Uterine smooth muscle cell (primary cell): ENCODE measurements at places on chromosomes 13 and 19. TPM values are rescaled to one million over a fixed set of nuclear protein-coding genes. Genes with fewer than 3 reads are reported as not detected.

DZIP1 gene
- 42.2 and 55.2 TPM in 2 replicates for total RNA-seq

ZNF844 gene
- total RNA-seq: 6.3 and 13.2 TPM in 2 replicates

OLFM2 gene
- total RNA-seq: 0.11 and 1.4 TPM in 2 replicates

CCDC106 gene
- 2.5 and 8.5 TPM in 2 replicates for total RNA-seq

FFAR2 gene
- total RNA-seq: not detected in 2 replicates

ZNF726 gene
- 2.9 and 5.5 TPM in 2 replicates for total RNA-seq

GPR42 gene
- total RNA-seq: not detected in 2 replicates

LENG9 gene
- total RNA-seq: 8.2 and 13.2 TPM in 2 replicates

DNMT1 gene
- total RNA-seq: 38.0 and 90.2 TPM in 2 replicates

NXNL1 gene
- total RNA-seq: not detected in 2 replicates

ARL11 gene
- total RNA-seq: not detected in 2 replicates

RAB3A gene
- 0.89 and 1.5 TPM in 2 replicates for total RNA-seq

KIRREL2 gene
- total RNA-seq: not detected in 2 replicates

PRR22 gene
- total RNA-seq: 0.22 and 0.37 TPM in 2 replicates

ACER1 gene
- not detected in 2 replicates for total RNA-seq

FAM124A gene
- 1.5 and 2.2 TPM in 2 replicates for total RNA-seq

SIGLEC8 gene
- not detected in 2 replicates for total RNA-seq

CEACAM4 gene
- total RNA-seq: not detected in 2 replicates

TLE2 gene
- 0.33 and 1.7 TPM in 2 replicates for total RNA-seq

ZNF93 gene
- 4.9 and 9.3 TPM in 2 replicates for total RNA-seq

COL4A2 gene
- total RNA-seq: 97.1 and 313 TPM in 2 replicates

PCP2 gene
- not detected in 2 replicates for total RNA-seq
